ENCODE measurements at places on chromosomes 2 and 18.

GRCh38 chr18:35038881-35039491 lies 2.2 kb upstream of the MAPRE2 start:
- DNase-seq, result no peak

DNA sequence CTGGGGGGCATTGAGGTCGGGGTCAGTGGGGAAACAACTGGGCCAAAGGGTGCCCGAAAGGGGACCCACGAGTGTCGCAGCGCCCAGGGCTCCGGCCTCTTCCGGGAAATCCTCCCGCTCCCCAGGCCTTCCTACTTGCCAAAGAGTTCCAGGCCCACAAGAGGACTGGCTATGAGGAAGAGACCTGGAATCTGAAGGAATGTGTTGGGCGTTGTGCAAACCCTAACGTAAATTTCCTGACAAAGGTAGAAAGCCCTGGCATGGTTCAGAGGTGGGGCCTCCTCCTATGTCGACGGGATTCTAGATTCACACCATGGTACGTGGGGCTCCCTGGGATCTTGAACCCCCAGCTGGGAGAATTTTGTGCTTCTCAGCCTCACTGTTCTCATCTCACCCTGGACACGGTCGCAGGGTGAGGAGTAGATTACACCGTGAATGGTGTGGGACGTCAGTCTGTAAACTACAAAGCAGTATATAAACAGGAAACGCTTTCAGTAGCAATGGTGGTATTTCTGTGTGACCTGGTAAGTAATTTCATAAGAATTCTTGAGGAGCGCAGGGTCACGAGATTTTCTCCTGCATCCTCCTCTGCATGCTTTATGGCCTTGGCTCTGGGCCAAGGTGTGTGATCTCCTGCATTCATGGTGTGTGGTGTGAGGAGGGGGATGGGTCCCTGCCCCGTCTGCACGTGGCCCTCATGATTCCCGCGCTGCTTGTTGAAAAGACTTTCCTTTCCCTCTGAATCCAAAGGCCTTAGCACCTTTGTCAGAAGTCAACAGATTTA lies 868 bp downstream of the HSBP1L1 start:
- no peak for DNase-seq

- no peak for DNase-seq
These were observed 30.9 kb downstream of the GAREM1 start for GRCh38 chr18:32439802-32440201.

DNA sequence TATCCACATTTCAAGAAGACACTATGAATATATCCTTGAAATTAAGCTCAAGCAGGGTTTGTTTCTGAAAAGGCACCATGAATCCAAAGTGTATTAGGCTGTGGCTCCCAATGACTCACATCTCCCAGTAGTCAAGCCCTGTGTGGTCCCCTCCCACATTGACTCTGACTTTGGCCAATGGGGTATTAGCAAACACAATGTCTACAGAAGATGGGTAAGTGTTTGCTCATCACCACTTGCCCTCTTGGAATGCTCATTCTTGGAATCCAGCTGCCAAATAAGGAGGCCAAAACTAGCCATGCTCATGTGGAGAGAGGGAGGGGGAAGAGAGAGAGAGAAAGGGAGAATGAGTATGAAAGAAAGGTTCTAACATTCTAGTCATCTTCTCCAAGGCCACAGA lies 490.0 kb downstream of the TXNL1 start:
- DNase-seq, result peak; percentile 46

DNA sequence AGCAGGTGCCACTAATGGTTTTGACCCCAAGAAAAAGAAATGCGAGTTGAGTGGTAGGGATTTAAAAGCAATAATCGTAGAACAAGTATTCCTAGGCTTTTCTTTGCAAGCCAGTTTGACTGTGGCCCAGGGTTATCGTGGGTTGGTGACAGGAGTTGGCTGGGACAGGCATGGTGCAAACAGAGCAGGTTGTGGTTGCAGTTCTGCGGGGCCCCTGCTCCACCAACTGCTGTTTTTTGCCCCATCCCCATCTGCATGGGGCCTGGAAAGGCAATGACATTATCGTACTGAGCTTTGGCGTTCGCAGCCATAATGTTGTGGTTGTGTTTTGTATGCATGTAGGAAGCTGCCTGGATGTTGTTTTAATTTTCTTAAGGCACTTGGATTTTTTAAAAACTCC lies 274.0 kb downstream of the TSN start:
- no peak for DNase-seq

DNA sequence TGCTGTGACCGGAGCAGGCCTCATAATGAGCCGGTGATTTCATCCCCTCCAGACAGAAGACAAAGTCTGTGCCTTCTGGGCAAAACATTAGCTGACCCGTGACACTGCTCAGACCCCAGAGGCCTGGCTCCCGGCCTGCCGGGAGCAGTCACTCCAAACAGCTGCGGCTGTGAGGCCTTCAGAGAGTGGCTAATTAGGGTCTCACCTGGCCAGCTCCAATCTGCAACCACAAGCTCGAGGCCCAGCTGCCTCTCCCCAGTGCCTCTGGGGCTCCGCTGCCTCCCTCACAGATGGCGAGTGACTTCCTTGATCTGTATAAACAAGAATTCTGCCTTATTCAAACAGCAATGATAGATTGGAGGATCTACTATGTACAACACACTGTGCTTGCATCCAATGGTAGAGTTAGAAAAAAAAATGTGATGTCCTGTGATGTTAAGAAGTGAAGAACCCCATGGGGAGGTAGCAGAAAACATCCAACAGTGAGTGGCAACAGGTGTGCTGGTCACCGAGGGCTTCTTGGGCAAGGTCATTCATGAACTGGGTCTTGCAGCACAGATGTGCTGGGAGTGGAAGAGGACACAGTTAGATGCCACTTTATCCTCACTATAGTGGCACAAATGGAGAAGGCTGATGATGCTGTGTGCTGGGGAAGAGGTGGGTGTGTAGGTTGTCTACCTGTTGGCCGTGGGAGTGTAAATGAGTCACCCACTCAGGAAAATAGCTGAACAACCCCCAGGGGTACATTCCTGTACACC lies 98.2 kb upstream of the ASAP2 start:
- DNase-seq, result no peak

GRCh38 chr2:62201307-62201706 lies 5.4 kb downstream of the B3GNT2 start:
- no peak for DNase-seq

DNA sequence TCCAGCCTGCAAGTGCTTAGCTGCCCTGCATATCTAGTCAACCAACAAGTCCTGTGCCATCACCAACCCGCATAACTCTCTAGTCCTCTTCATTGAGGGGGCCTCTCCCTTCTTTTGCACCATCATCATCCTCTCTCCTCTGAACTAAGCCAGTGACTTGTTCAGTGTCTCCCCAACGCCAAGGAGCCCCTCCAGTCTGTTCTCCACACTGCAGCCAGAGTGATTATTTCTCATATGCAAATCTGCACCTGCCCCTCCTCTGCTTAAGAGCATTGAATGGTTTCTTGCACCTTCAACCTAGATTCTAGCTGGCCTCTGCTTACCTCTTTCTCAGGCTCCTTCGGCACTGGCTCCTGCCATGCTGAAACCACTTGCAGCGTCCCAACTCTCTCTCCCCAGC lies 141.8 kb downstream of the FAM161A start:
- no peak for DNase-seq
